ENCODE measurements at places on chromosomes 11 and 22.

GRCh38 chr11:123180574-123180973 is 14.5 kb downstream of the CLMP start:
- H3K4me3 ChIP-seq: no peak overlapping the region
- DNase-seq: no peak
- peaks cover 23% of the 10 kb centered on the region for H3K27me3 ChIP-seq
- peaks cover 8% of the 10 kb centered on the region for H3K4me1 ChIP-seq
- no peak overlapping the region for H3K27ac ChIP-seq

DNA sequence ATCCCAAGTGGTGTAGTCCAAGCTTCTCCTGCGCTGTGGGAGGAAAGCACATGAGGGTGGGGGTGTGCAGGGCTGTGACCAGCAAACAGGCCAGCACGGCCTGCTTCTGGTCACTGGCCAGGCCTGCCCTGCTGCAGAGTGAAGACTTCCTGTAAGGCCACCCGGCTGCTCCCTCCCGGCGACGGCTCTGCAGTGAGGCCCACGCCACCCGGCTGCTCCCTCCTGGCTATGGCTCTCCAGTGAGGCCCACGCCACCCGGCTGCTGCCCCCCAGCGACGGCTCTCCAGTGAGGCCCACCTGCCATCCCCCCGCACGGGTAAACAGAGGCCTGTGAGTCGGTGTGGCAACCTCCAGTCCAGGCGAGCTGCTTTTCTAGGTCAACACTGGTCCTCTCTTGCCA is 31.4 kb upstream of the BRSK2 start:
- no peak overlapping the region for H3K27ac ChIP-seq
- no peaks in the 10 kb centered on the region for H3K36me3 ChIP-seq
- peaks cover 13% of the 10 kb centered on the region for H3K4me1 ChIP-seq

DNA sequence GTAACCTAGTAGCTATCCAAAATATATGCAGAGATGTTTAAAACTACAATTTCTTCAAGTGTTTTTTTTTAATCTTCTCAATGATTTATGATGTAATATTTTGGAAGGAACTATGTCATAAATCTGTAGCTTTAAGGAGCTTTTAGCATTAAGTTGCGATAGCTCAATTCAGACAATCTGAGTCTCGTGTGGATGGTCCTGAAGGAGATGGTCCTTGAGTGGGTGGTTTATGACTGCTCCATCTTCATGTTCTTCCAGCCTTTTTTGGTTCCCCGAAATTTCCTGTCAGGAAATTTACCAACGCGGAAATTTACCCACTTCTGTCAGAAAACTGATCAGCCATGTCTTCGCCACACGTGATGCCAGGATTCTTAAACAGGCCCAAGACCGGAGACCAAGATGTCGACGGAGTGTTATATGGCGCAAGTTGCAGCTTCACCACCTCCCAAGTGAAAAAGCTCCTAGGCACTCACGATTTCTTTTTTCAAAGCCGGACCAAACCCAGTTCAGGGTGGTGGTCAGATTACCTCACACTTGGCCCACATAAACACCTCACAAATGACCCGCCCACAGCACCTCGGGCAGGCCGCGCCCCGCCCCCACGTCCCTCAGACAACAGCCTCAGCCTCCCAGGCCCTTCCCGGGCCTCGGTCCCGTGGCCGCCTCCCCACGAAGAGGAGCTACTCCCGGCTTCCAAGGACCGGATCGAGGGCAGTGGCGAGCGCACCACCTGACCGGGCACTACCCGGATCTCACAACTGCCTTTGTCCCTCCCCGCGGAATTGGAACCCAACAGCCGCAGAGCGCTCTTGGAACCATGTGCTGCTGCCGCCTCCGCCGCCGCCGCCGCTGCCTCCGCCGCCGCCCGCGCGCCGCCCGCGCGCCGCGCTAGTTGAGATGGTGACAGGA is at the start of gene MORC2:
TSS of gene MORC2 (minus strand) at position 760 of the 909 bp plus-strand sequence. CDS start 885 bp downstream, outside the sequence.
- peak within 1 kb of the TSS; percentile 89 for H3K4me3 ChIP-seq
- H3K27ac ChIP-seq: peak within 1 kb of the TSS; percentile 84
- H3K4me1 ChIP-seq: peaks cover 77% of the 10 kb centered on the region
- H3K27me3 ChIP-seq: no peaks in the 10 kb centered on the region
- peaks cover 21% of the 10 kb centered on the region for H3K36me3 ChIP-seq

GRCh38 chr22:23267226-23268043 is 87.1 kb downstream of the BCR start:
- no peak overlapping the region for H3K4me3 ChIP-seq
- H3K36me3 ChIP-seq: peaks cover 80% of the 10 kb centered on the region
- H3K4me1 ChIP-seq: 0 out of 2 replicates have a peak, but pooled peaks cover 11% of the 10 kb centered on the region

- DNase-seq: peak; percentile 56
- H3K36me3 ChIP-seq: no peaks in the 10 kb centered on the region
- no peak overlapping the region for H3K27ac ChIP-seq
- no peaks in the 10 kb centered on the region for H3K4me1 ChIP-seq
Measured at GRCh38 chr11:77547863-77548551, 41.7 kb upstream of the AQP11 start.

- no peak overlapping the region for H3K4me3 ChIP-seq
- no peak for DNase-seq
- no peaks in the 10 kb centered on the region for H3K4me1 ChIP-seq
- H3K27ac ChIP-seq: no peak overlapping the region
- H3K27me3 ChIP-seq: peaks cover 34% of the 10 kb centered on the region
- H3K36me3 ChIP-seq: no peaks in the 10 kb centered on the region
Measured at GRCh38 chr22:49380095-49380827, 447.4 kb downstream of the BRD1 start.

- no peaks in the 10 kb centered on the region for H3K36me3 ChIP-seq
- no peak overlapping the region for H3K4me3 ChIP-seq
- peaks cover 50% of the 10 kb centered on the region for H3K27me3 ChIP-seq
- no peak for DNase-seq
- no peaks in the 10 kb centered on the region for H3K4me1 ChIP-seq
Measured at GRCh38 chr11:76686261-76687079, 15.9 kb upstream of the LRRC32 start.

GRCh38 chr11:62337303-62338181 is at the start of gene ASRGL1:
Gene ASRGL1, plus strand, starts transcription at chr11:62337448. Its CDS starts 530 bp downstream, at chr11:62337978.
- peak within 1 kb of the TSS; percentile 73 for H3K4me3 ChIP-seq
- H3K4me1 ChIP-seq: peaks cover 70% of the 10 kb centered on the region
- peaks cover 4% of the 10 kb centered on the region for H3K27me3 ChIP-seq
- peak; percentile 43 for DNase-seq
- no peaks in the 10 kb centered on the region for H3K36me3 ChIP-seq
- H3K27ac ChIP-seq: peak within 1 kb of the TSS; percentile 39

- H3K4me1 ChIP-seq: peaks cover 43% of the 10 kb centered on the region
- DNase-seq: peak; percentile 84
- H3K27ac ChIP-seq: peak overlapping the region; percentile 89
- H3K27me3 ChIP-seq: no peaks in the 10 kb centered on the region
- no peak overlapping the region for H3K4me3 ChIP-seq
Measured at GRCh38 chr22:20552443-20553401, 45.3 kb downstream of the MED15 start.

- H3K36me3 ChIP-seq: no peaks in the 10 kb centered on the region
- no peak overlapping the region for H3K4me3 ChIP-seq
- no peak for DNase-seq
- no peaks in the 10 kb centered on the region for H3K4me1 ChIP-seq
- H3K27ac ChIP-seq: no peak overlapping the region
Measured at GRCh38 chr11:35868491-35868890, 75.4 kb upstream of the LDLRAD3 start.

GRCh38 chr11:24356501-24356900 is 140.4 kb upstream of the LUZP2 start:
- DNase-seq: no peak
- no peak overlapping the region for H3K4me3 ChIP-seq
- H3K27me3 ChIP-seq: no peaks in the 10 kb centered on the region
- H3K36me3 ChIP-seq: no peaks in the 10 kb centered on the region
- H3K27ac ChIP-seq: no peak overlapping the region

- H3K36me3 ChIP-seq: no peaks in the 10 kb centered on the region
- H3K27me3 ChIP-seq: peaks cover 3% of the 10 kb centered on the region
- no peak overlapping the region for H3K4me3 ChIP-seq
- DNase-seq: no peak
Measured at GRCh38 chr11:117866526-117866925, 9.9 kb downstream of the FXYD6 start.

DNA sequence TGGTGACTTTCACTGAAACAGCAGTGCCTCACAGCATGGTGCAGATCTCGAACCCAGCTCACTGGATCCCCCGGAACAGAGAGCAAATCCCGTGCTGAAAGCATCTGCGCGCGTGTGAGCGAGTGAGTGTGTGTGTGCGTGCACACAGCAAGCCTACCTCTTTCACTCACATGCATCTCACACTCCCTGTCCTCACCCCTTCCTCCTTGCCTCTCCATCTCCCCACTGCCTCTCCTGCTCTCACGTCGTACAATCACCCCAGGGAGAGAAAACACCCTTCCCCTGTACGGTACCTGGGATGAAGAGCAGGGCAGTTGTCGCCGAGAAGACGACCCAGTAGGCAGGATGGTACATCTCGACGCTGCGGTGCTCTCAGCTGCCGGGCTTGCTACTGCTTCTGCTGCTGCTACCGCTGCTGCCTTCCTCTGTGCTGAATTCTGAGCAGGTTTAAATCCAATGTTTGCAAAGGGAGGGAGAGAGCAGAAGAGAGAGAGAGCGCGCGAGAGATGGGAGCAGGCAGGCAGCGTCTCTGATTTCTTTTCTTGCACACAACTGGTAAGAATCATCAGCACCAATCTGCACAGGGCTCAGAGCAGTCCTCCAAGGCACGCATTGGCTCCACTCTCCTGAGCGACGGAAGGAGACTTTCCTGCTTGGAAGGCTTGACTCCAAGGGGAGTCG is at the start of gene OPCML:
TSS of gene OPCML (minus strand) at position 531 of the 681 bp plus-strand sequence.
- H3K4me1 ChIP-seq: no peaks in the 10 kb centered on the region
- no peak within 1 kb of the TSS for H3K27ac ChIP-seq
- peaks cover 31% of the 10 kb centered on the region for H3K27me3 ChIP-seq

- DNase-seq: no peak
- H3K4me1 ChIP-seq: peaks cover 20% of the 10 kb centered on the region
- no peaks in the 10 kb centered on the region for H3K27me3 ChIP-seq
- no peak overlapping the region for H3K27ac ChIP-seq
Measured at GRCh38 chr11:34026432-34026831, 25.1 kb upstream of the CAPRIN1 start.

GRCh38 chr11:19290356-19290755 is 49.6 kb upstream of the E2F8 start:
- DNase-seq: no peak
- H3K27ac ChIP-seq: no peak overlapping the region
- no peaks in the 10 kb centered on the region for H3K4me1 ChIP-seq
- peaks cover 6% of the 10 kb centered on the region for H3K27me3 ChIP-seq
- no peaks in the 10 kb centered on the region for H3K36me3 ChIP-seq

- no peaks in the 10 kb centered on the region for H3K4me1 ChIP-seq
- no peaks in the 10 kb centered on the region for H3K27me3 ChIP-seq
- no peaks in the 10 kb centered on the region for H3K36me3 ChIP-seq
- DNase-seq: no peak
Measured at GRCh38 chr22:32040324-32040904, 2.6 kb upstream of the SLC5A1 start.

GRCh38 chr11:65872586-65873317 is at the start of gene EFEMP2:
Gene EFEMP2, minus strand, starts transcription at chr11:65872800. Its CDS starts 446 bp downstream, at chr11:65872354.
- H3K4me1 ChIP-seq: peaks cover 32% of the 10 kb centered on the region
- H3K36me3 ChIP-seq: peaks cover 8% of the 10 kb centered on the region
- no peaks in the 10 kb centered on the region for H3K27me3 ChIP-seq
- peak within 1 kb of the TSS; percentile 58 for H3K4me3 ChIP-seq
- peak within 1 kb of the TSS; percentile 38 for H3K27ac ChIP-seq

GRCh38 chr11:46381048-46381818 is at the start of gene MDK:
Gene MDK, plus strand, starts transcription at chr11:46381669. Its CDS starts 389 bp downstream, at chr11:46382058.
- peak within 1 kb of the TSS; percentile 89 for H3K27ac ChIP-seq
- H3K4me1 ChIP-seq: peaks cover 35% of the 10 kb centered on the region
- peak; percentile 49 for DNase-seq
- H3K4me3 ChIP-seq: peak within 1 kb of the TSS; percentile 87

- no peak overlapping the region for H3K4me3 ChIP-seq
- no peak overlapping the region for H3K27ac ChIP-seq
- no peaks in the 10 kb centered on the region for H3K27me3 ChIP-seq
- DNase-seq: no peak
Measured at GRCh38 chr11:1734641-1735081, 15.7 kb downstream of the IFITM10 start.

- H3K4me3 ChIP-seq: no peak overlapping the region
- H3K36me3 ChIP-seq: no peaks in the 10 kb centered on the region
- no peak for DNase-seq
- H3K4me1 ChIP-seq: no peaks in the 10 kb centered on the region
Measured at GRCh38 chr11:106218106-106218505, 140.6 kb downstream of the AASDHPPT start.

GRCh38 chr11:58573451-58574104 is 2.1 kb downstream of the LPXN start:
- no peaks in the 10 kb centered on the region for H3K27me3 ChIP-seq
- DNase-seq: no peak
- no peaks in the 10 kb centered on the region for H3K36me3 ChIP-seq

- no peaks in the 10 kb centered on the region for H3K36me3 ChIP-seq
- H3K27ac ChIP-seq: no peak overlapping the region
- no peak overlapping the region for H3K4me3 ChIP-seq
- DNase-seq: no peak
Measured at GRCh38 chr11:111569476-111569875, 29.0 kb downstream of the LAYN start.

GRCh38 chr11:117828611-117829368 is 4.2 kb upstream of the FXYD2 start:
- peaks cover 88% of the 10 kb centered on the region for H3K4me1 ChIP-seq
- H3K4me3 ChIP-seq: no peak overlapping the region
- H3K27ac ChIP-seq: no peak overlapping the region
- no peaks in the 10 kb centered on the region for H3K36me3 ChIP-seq

DNA sequence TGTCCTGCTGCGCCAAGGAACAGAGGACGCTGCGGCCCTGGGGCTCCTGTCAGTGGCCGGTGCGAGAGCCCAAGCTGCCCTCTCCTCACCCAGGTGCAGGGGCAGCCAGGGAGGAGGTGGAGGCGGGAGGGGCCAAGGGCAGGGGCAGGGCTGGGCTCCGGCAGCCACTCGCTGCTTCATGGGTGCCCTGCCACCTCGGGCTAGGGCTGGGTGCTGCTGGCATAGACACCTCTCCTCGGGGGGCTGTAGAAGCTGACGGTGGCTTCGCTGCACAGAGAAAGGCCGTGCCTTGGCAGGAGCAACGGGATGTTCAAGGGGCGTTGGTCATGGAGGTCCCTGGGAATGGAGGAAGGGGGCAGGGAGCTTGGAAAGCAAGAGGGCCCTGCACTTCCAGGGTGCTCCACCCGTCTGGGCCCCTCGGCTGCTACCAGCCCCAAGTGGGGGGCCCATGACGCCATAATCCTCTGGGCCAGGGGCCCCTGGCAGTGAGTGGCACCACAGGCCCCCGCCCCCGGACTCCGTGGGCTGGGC is 1.6 kb upstream of the TBX1 start:
- no peak overlapping the region for H3K4me3 ChIP-seq
- DNase-seq: no peak
- no peaks in the 10 kb centered on the region for H3K36me3 ChIP-seq
- H3K27ac ChIP-seq: no peak overlapping the region

GRCh38 chr22:35981900-35982299 is 46.7 kb downstream of the RBFOX2 start:
- H3K27me3 ChIP-seq: no peaks in the 10 kb centered on the region
- DNase-seq: no peak
- H3K36me3 ChIP-seq: no peaks in the 10 kb centered on the region
- H3K4me3 ChIP-seq: no peak overlapping the region
- H3K27ac ChIP-seq: no peak overlapping the region

- no peaks in the 10 kb centered on the region for H3K4me1 ChIP-seq
- no peak overlapping the region for H3K27ac ChIP-seq
- H3K27me3 ChIP-seq: no peaks in the 10 kb centered on the region
- H3K36me3 ChIP-seq: no peaks in the 10 kb centered on the region
- H3K4me3 ChIP-seq: no peak overlapping the region
Measured at GRCh38 chr22:19809741-19810140, 44.9 kb downstream of the GNB1L start.

GRCh38 chr11:117219995-117220394 is 11.9 kb downstream of the PCSK7 start:
- H3K27me3 ChIP-seq: no peaks in the 10 kb centered on the region
- H3K4me3 ChIP-seq: no peak overlapping the region
- H3K27ac ChIP-seq: no peak overlapping the region
- DNase-seq: no peak
- H3K4me1 ChIP-seq: peaks cover 12% of the 10 kb centered on the region
- H3K36me3 ChIP-seq: no peaks in the 10 kb centered on the region
